ENCODE measurements at places on chromosomes 6 and 20.
A peak's percentile ranks its signal among the peaks of the same experiment; 100 is the strongest.

GRCh38 chr6:14713008-14713960 lies 532.6 kb upstream of the JARID2 start:
- DNase-seq, result no peak

DNA sequence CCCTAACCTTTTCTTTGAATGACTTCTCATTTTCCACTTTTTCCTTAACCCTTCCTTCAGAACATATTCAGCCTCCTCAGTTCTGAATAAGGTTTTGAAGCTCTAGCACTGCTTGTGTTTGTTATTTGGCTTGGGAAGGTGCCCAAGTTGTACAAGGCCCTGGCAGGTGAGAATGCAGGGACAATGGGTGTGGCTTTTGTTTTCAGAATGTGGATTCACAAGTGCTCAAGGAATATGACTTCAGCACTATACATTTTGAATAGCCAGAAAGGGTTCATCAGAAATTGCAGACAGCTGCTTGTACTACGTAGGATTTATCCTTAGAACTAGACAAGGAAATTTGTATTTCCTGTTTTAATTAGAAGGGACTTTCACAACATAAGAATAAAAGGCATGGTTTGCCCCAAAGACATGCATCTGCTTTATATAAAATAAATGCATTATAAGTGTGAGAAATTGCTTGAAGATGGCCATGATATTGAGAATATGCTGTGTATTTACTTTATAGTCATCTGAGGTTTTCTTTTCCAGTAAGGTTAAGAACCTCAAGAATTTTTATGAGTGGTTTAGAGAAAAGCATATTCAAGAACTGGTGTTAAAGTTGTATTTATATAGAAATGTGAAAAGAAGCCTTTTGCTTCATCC lies 29.3 kb upstream of the PRDM1 start:
- no peak for DNase-seq

DNA sequence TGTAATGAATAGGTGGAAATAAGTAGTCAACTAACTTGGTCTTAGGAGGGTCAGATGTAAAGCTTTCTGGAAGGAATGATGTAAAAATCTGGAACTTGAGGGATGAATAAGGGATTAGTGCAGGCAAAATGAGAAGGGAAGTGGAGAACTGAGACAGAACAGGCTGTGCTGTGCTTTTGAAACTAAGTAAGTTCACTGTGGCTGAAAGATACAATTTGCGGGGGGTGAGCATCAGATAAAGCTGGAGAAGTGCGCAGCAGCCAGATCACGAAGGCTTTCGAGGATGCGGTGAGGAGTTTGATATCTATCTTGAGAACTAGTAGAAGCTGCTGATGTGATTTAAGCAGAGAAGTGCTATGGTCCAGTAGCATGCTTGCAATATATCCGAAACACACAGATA lies 247.8 kb downstream of the RNF144B start:
- no peak for DNase-seq

- no peak for DNase-seq
These were observed 993.9 kb downstream of the EYS start for GRCh38 chr6:64713175-64713574.

- no peak for DNase-seq
These were observed 761 bp upstream of the NR2E1 start for GRCh38 chr6:108164815-108165706.

DNA sequence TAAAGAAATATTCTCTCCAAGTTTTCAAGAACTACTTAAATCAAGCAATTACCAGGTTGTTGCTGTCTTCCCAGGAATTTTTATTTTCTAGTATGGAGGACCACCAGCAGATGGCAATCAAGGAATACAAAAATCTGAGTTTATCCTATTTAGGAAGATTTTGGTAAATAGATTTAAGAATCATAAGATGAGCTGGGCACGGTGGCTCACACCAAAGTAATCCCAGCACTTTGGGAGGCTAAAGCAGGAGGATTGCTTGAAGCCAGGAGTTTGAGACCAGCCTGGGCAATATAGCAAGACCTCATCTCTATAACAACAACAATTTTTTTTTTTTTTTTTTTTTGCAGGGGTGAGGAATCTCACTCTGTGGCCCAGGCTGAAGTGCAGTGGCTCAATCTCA lies 19.3 kb upstream of the SEC63 start:
- no peak for DNase-seq

- peak; percentile 70 for DNase-seq
These were observed 19.1 kb upstream of the TSHZ2 start for GRCh38 chr20:52953020-52953419.

Measured in fibroblast of skin of left quadriceps (primary cell).